NCI-H1105 treated with DMSO at 0.1 percent for 48 hours (cell line): ENCODE measurements at places on chromosomes 2 and 18.

- DNase-seq, result peak; percentile 59
These were observed 3.1 kb downstream of the EGR4 start for GRCh38 chr2:73290049-73290839.

- DNase-seq, result no peak
These were observed 26.0 kb downstream of the SATB2 start for GRCh38 chr2:199431746-199432213.

DNA sequence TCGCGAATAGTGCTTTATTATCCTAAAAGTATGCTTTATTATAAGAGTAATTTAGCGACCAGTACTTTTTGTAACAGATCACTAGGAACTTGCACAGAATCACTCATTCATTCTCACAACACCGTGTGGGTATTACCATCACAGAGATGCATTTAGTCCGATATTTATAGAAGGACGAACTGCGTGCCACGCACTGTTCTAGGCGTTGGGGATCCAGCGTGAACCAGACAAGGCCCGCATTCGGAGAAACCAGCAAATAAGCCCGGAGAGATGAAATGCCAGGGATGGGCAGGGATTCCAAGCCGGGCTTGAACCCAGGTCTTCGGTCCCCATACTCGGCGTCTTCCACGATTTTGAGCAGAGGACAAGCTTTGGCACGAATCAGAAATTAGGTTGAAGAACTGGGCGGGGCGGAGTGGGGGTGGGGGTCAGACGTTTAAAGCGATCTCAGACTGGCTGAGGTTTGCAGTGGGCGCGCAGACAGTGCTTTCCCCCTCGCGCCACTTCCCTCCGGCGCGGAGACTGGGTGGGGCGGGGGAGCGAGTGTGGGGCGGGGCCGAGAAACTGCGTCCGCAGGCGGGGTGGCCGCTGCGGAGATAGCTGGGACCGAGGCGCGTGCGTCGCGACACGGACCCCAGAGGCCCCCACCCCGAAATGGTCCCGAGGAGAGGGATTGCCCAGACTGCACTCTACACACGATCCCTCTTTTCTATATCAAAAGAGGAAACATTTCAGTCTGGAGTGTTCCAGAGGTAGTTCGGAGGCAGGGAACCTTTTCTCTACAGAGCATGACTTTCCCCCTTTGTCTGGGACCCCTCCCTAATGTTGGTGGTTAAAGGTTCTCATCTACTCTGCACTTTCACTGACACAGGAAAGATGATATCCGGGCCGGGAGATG, 1.1 kb upstream of the CXCR4 start:
- DNase-seq, result peak; percentile 78

DNA sequence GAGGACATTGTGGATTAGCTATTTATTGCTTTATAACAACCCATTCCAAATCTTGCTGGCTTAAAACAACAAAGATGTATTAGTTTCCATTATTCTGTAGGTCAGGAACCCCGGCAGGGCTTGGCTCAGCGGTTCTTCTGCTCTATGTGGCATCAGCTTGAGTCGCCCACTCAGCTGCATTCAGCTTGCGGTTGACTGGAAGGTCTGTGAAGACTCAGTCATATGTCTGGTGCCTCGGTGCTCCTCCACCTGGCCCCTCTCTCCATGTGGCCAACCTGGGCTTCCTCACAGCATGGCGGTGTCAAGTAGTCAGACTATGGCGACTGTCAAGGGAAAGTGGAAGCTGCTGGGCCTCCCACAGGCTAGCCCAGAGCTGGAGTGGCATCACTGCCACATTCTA, 48.6 kb downstream of the EMILIN2 start:
- DNase-seq, result no peak

- DNase-seq, result no peak
These were observed 96.4 kb downstream of the LAMA1 start for GRCh38 chr18:7020995-7021777.

GRCh38 chr2:190636361-190636760, 12.5 kb upstream of the NAB1 start:
- DNase-seq, result no peak

- DNase-seq, result no peak
These were observed 1.8 kb upstream of the RNF149 start for GRCh38 chr2:101310090-101310833.

DNA sequence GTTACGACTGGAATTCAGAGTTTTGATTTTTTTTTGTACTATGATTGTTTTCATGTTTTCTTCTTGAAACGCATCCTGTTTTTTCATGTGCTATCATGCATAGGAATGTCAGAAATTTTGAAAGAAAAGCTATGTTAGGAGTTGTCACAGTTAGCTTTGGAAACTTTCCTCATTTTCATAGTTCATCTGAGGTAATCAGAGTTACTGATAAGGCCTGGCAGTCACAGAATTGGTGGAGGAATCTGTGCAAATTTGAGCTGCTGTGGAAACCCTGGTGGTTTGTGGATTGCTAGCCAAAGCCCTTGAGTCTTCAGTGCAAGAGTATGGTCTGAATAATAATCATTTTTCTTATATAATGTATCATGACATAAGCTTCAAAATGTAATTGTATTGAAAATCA, 401.0 kb downstream of the CNTNAP5 start:
- DNase-seq, result no peak

DNA sequence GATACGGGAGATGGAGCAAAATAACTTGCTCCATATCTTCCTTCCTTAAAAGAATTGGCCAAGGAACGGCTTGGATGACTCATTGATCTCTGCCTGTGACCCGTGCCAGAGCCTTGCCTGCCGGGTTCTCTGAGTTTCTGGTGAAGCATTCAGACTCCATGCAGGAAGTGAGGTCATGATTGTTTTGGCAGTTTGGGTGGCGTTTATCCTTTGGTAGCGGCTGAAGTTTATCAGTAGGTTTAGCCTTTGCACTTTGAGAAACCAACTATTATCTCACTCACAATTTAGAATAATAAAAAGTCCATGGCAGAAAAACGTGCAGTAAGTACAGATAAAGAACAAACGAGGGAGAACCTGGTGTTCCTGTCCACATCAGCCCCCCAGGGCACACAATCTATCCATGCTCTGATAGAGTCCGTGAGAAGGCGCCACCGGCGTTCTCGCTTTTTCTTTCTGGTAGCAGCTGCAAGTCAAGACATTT, 15.0 kb upstream of the CTAGE1 start:
- no peak for DNase-seq

DNA sequence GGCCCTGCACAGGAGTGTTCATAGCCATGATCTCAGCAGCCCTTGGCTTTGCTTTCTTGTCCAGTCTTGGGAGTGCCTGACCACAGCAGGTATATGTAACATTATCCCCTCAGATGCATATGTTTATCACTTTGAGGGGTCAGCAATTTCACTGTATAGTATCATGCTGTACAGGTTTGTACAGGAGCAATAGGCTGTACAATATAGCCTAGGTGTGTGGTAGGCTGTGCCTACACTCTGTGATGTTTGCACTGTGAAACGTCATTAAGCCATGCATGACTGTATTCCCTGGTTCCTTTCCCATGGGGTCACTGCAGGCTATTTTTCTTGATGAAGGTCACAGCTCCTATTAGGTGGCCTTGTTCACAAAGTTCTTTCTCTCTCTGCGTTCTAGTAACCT, 4.7 kb upstream of the IL36G start:
- DNase-seq, result no peak

DNA sequence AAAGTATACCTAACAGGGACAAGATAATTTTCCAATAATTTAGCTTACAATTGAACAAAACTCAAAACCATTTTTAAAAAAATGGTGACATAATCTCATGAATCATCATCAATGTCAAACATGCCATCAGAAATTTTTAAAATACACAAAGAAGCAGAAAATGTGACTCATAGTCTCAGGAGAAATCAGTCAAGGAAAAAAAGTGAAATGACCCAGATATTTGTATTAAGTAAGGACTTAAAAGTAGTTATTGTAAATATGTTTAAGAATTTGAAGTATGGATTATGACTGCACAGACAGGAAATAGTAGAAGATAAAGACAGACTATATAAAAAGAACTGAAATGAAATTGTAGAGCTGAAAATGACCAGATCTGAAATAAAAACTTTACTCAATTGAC, 473.9 kb upstream of the SYT4 start:
- DNase-seq, result no peak

- no peak for DNase-seq
These were observed 24.0 kb downstream of the IMMT start for GRCh38 chr2:86171295-86171694.

DNA sequence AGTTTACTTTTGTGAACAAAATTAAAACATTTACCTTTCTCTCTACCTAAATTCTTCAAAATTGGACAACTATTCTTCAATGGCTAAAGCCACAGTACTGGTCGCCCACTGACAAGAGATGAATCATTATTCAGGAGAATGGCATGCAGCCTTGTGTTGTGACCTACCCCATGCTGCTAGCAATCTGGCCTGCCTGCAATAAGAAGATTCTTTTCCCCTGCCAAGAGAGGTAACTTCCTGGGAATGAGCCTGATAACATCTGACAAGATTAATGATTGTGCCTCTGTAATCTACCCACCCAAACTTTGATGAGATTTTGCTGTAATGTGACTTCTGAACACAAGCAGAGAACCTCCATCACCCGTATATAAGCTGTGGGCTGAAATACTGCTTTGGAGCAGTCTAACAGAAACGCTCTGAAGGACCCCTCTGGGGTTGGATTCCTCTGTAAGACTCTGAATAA, 47.0 kb upstream of the ST3GAL5 start:
- no peak for DNase-seq

GRCh38 chr2:144801325-144801724, 281.4 kb upstream of the ZEB2 start:
- DNase-seq, result no peak

DNA sequence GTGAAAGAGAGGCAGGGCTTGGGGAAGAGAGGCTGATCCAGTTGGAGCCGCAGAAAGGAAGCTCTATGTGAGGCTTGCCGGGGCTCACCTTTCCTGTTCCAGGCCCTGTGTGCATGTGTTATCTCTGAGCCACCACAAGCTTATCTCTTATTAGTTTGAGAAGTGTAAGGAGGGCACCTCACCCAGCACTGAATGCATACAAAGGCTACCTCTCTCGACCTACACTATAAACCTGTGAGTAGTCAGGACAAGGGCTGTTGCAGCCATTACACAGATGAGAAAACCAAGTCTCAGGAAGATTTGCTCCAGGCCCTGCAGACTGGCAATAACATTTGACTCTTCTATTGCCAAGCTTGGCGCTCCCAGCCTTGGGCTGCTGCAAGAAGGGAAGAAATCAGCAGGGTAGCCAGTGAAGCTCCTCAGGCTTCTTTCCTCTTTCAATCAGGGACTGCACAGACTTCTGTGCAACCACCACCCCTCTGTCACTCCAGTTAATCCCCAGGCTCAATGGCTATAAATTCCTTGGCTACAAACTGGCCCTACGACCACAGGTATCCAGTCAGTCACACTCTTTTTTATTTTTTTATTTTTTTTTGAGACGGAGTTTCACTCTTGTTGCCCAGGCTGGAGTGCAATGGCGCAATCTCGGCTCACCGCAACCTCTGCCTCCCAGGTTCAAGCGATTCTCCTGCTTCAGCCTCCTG, 73.8 kb downstream of the CLHC1 start:
- no peak for DNase-seq

DNA sequence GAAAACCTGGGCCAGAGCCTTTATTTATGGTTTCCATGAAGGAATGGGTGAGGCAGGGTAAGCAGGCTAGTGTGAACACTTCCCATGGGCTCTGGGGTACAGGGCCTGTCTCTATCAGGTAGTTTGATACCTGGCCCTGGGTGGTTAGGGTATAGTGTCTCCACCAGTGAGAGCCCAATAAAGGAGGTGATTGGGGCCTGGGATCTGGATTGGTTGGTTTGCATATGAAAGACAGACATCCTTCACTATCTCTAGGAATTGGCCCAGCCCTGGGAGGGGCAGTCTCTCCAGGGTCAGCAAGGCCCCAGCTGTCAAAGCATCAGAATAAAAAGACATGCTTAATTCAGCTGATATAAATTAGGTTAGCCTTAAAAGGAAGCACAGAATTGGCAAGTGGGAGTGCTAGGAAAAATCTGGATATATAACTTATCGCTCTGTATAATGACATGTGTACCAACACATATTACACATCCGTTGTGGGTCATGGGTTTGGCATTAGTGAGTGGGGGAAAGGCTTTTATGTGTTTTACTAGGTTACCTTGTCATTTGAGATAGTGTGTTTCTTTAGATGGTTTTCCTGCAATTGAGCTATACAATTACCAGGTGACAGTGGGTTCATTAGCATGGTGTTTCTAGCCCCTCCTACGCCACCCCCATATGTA, 18.5 kb upstream of the TMEM178A start:
- no peak for DNase-seq

DNA sequence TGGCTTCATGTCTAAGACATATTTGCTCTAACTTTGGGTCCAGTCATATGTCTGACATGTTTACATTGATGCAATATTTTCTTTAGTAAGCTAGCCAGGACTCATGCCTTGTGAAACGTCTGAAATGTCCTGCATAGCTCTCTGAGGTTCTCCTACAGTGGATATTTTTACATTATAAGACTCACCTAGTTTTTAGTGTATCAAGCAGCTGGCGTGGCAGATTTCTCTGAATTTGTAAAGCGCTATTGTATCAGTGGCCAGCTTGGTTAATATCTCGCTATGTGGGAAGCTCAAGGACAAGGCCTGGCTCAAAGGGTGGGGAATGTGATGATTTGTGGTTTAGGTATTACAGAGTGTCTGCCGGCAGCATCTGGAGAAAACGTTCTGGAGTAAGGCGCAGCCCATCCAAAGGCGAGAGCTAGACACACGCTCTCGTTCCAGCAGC, 164.3 kb downstream of the LTBP1 start:
- no peak for DNase-seq

DNA sequence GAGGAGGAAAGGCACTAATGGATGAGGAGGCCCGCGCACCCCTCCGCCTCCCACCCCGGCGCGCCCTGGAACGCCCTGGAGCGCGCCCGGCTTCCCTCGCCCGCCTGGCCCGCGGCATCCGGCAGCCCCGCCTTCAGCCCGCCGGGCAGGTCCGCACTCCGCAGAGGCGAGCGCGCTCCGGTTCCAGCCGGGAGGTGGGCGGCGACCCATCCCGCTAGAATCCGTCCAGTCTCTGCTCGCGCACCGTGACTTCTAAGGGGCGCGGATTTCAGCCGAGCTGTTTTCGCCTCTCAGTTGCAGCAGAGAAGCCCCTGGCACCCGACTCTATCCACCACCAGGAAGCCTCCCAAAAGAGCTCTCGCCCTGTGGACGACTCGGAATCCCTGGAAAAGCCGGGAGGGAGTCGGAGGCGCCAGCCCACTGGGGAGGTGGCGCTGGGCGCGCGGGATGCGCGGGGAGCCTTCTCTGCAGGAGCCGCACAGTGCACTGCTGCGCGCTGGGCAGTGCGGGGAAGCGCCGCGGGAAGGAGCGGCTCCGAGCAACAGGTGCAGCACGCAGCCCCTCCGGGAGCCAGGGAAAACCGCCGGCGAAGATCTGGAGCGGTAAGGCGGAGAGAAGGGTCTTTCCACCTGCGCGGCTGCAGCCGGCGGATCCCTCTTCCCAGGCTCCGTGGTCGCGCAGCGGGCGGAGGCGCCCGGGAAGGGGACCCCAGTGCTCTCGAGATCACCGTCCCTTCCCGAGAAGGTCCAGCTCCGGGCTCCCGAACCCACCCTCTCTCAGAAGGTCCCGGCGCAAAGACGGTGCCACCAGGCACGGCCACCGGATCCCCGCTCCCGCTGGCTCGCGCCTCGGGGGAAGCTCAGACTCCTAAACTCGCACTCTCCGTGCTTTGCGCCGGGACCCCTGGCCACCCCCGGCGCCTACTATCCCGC, at the start of gene GALR1:
Gene GALR1, plus strand, starts transcription at position 280 of the 932 bp plus-strand sequence. CDS start 701 bp downstream, outside the sequence.
- no peak for DNase-seq

GRCh38 chr2:238449909-238450417, 23.2 kb downstream of the ASB1 start:
- DNase-seq, result no peak
